Brain microvascular endothelial cell (primary cell): ENCODE measurements at places on chromosomes 16 and 17.

- no peak for DNase-seq
These were observed 37.2 kb upstream of the PIK3R6 start for GRCh38 chr17:8904686-8905085.

DNA sequence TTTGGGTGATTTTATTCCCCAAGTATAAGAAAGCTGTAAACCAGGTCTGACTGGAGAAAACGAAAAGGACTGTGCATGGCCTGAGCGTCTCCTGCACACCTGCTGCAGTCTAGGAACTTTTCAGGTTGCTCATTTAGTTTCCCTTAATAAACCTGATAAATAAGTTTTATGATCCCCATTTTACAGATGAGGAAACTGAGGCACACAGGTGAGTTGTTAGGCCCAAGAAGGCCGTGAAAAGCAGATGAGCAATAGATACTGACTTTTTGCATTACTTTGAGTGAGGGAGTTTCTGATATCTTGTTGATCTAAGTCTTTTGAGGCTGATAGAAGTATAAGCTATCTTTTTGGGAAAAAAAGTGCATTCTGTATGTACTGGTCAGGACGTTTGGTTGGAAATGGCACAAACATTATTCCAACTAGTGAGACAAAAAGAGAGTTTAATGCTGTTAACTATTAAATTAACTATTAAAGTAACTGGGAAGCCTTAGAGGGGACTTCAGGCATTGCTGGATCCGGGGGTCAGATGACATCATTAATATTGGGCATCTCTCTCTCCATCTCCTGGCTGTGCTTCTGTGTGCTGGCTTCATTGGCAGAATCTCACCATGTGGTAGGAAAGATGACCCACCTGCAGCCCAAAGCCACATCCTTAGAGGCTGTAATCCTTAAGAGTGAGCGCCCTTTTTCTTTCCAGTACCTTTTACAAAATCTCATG lies 163.4 kb downstream of the CMIP start:
- DNase-seq, result no peak

DNA sequence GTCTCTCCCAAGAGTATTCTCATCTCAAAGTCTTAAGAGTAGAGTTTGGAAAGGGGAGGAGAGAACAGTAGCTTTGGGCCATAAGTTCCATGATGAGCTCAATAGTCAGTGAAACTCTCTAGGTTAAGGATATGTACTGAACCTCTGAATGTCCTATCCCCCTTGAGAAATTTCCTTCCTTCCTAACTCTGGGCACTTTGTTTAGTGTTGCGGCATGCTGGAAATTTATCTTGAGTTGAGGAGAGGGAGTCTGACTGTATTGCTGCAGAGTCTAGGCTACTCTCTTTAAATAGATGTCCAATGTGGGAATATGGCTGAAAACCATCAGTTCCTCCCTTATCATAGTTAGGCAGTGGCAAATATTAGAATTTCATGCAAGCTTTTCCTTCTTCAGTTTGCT lies 16.1 kb downstream of the MRTFB start:
- DNase-seq, result no peak

- DNase-seq, result no peak
These were observed 9.6 kb downstream of the MT1X start for GRCh38 chr16:56691885-56692284.

GRCh38 chr17:27793906-27794569 lies 6.3 kb downstream of the NOS2 start:
- DNase-seq, result no peak

- no peak for DNase-seq
These were observed 2.2 kb upstream of the TMEM94 start for GRCh38 chr17:75454193-75454592.

GRCh38 chr17:29383686-29384085 lies 6.5 kb upstream of the TAOK1 start:
- DNase-seq, result no peak

- DNase-seq, result no peak
These were observed 1.5 kb upstream of the MARF1 start for GRCh38 chr16:15644267-15644961.

- DNase-seq, result no peak
These were observed 8.6 kb upstream of the NFATC3 start for GRCh38 chr16:68076560-68076959.

DNA sequence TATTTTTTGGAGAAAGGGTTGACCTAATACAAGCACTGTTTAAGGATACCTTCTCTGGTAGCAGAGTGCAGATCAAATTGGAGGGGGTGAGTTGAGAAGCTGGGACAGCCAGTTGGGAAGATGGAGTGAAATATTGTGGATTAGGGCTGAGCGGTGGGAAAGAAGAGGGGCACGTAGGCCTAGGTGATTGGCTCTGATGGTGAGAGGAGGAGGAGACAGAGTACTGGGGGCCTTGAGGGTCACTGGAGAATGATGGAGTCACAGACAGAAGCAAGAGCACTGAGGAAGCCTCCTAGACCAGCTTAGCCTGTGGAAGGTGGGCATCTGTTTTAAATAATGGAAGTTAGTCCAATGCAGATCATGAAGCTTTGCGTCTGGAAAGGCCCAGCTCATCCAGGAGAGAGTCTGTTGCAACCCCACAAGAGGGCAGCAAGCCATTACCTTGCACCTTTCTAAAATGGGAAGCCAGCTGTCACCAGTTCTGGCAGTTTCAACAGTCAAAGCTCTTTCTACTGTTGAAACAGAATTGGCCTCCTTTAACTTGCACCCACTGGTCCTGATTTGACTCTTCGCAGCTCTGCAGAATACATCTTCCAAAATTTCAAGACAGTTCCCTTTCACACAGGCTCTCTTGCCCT lies 11.8 kb downstream of the SLC9A5 start:
- DNase-seq, result peak; percentile 45

DNA sequence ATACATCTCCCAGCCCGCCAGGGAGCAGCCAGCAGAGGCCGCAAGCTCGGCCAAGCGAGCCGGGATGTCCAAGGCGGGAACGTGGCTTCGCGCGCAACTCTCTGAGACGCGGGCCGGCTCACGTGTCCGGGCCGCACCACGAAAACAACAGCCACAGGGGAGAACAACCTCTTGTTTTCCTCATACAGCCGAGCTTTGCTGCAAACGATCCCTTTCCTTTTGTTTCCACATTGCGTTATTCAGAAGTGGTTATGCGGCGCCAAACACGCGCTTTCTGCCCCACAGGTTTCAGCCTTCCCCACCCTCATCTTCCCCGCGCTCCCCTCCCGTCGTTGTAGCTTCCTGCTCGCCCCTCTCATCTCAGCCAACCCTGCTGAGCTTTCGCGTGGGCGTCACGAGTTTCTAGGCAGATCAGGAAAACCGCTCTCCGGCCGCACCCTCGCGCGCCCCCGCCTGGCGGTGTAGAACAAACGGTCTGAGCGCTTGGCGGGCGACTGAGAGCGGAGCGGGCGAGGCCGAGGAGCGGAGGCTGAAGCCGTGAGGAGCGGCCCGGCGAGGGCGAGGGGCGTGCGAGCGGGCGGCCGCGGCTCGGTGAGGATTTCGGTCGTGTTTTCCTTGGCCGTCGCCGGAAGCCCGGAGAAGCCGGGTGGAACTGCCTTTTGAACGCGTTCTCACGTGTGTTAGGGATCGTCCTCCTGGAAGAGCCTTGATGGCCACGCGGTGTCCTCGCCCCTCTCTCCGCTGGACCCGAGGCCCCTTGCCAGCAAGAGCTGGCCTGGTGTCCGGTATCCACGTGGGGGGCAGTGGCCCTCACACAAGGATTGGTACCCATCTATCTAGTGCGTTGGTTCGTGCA lies 6.6 kb upstream of the SMARCD2 start:
- peak; percentile 86 for DNase-seq

GRCh38 chr17:74775409-74776043 lies 619 bp downstream of the NAT9 start:
- no peak for DNase-seq

- peak; percentile 27 for DNase-seq
These were observed 24.8 kb upstream of the CSNK2A2 start for GRCh38 chr16:58222532-58223316.

DNA sequence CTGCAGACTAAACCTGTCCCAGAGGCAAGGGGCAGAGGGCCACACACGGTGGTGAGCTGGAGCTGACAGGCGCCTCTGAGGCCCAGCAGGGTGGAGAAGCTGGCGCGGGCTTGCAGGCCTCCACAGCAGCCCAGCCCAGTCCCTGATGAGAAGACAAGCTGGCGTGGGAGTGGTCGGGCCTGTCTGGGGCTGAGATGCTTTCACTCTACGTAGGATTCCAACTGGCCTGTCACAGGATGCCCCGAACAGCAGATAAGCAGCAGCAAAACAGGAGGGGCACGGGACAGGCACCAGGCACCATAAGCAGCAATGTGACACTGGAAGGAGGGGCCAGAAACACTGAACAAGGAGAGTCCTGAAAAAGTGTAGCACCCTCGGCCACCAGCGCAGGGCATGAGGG lies 40.1 kb downstream of the PEMT start:
- no peak for DNase-seq
